ENCODE measurements at places on chromosomes 5 and 9.

DNA sequence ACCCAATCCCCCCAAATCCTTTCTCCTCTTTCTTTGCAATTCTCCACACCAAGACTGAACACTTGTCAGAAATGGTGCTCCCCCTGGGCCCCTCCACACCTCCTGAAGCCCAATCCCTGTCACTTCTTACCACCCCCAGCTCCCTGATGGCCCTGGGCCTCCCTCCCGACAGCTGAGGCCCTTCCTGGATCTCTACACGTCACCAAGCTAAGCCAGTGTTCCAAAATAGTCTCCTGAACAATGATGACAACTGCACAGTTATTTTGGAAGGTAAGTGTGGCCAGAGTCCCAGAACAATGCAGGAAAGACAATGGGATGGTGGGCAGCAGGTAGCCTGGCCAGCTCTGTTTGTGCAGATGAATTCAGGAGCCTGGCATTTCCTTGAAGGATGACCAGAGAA, 63.7 kb upstream of the PRSS3 start:
- no peak for DNase-seq

- DNase-seq: no peak
Measured at GRCh38 chr9:92644278-92644677, 25.7 kb downstream of the IPPK start.

DNA sequence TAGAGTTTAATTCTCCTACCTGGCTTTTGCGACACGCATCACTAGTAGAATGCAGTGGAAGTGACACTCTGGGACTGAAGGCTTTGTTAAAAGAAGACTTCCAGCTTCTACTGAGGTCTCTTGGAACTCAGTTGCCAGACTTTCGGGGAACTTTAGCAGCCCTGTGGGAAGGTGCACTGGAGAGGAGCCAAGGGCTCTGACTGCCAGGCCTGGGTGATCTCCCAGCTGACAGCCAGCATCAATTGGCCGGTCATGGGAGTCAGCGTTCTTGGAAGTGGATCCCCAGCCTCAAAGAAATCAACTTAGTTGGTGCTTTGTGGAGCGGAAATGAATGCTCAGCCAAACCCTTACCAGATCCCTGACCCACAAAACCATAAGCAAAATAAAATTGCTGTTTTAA, 87.1 kb downstream of the OSTF1 start:
- DNase-seq: no peak

- no peak for DNase-seq
Measured at GRCh38 chr5:156515803-156516360, 188.9 kb downstream of the SGCD start.

All from T-helper 22 cell (primary cell).